ENCODE measurements at places on chromosomes 12 and 14.
A peak's percentile ranks its signal among the peaks of the same experiment; 100 is the strongest.

GRCh38 chr14:25237845-25238244 lies 187.9 kb upstream of the STXBP6 start:
- peak; percentile 3 for DNase-seq

- no peak for DNase-seq
These were observed 57.3 kb downstream of the EP400 start for GRCh38 chr12:132007041-132007440.

- DNase-seq, result no peak
These were observed 83.5 kb downstream of the TTC6 start for GRCh38 chr14:37678916-37679315.

GRCh38 chr12:124125203-124125871 lies 152.3 kb downstream of the ZNF664 start:
- DNase-seq, result no peak

- DNase-seq, result no peak
These were observed 464.0 kb downstream of the RAD51B start for GRCh38 chr14:68283378-68284123.

DNA sequence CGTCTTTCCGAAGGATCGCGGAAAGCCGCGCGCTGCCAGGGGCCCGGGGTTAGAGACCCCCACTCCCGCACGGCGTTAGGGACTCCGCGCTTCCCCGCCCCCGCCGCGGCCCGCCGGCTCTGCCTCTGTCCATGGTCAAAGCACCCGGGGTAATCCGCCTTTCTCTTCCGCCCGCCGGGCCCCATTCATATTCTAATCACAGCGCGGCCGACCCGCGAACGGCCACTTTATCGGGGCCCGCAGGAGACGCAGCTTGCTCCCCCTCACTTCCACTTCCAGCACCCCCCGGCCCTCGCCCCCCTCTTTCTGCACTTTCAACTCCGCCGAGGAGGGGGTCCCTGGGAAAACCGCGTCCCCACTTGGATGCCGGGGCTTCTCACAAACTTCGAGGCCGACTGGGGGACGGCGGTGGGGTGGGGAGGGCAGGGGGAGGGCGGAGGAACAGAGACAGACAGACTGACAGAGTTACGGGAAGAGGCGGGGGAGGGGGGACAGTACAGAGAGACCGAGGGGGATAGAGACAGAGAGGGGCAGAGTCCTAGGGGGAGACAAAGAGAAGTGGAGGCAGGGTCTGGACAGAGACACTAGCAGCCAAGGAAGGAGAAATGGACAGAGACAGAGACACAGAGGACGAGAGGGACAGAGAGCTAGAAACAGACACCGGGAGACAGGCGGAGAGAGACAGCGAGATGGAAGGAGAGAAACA lies 1.1 kb upstream of the RFX4 start:
- DNase-seq, result peak; percentile 25

- no peak for DNase-seq
These were observed 84.9 kb upstream of the EVL start for GRCh38 chr14:99980299-99980698.

DNA sequence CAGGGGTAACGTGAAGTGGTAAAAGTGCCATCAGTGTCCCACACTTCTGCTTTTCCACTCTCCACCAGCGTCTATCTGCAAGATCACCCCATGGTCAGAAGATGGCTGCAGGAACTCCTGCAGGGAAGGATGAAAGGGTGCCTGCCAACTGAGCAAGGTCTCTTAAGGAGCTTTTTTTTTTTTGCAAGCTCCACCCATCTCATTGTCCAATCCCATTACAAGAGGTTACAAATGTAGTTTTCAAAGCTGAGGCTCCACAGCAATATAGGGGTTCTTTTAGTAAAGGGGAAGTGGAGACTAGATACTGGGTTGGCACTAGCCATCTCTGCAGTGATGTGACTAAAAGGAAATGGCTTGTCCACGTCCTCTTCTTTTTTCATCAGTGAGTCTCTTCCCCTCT lies 5.9 kb upstream of the BHLHE41 start:
- no peak for DNase-seq

DNA sequence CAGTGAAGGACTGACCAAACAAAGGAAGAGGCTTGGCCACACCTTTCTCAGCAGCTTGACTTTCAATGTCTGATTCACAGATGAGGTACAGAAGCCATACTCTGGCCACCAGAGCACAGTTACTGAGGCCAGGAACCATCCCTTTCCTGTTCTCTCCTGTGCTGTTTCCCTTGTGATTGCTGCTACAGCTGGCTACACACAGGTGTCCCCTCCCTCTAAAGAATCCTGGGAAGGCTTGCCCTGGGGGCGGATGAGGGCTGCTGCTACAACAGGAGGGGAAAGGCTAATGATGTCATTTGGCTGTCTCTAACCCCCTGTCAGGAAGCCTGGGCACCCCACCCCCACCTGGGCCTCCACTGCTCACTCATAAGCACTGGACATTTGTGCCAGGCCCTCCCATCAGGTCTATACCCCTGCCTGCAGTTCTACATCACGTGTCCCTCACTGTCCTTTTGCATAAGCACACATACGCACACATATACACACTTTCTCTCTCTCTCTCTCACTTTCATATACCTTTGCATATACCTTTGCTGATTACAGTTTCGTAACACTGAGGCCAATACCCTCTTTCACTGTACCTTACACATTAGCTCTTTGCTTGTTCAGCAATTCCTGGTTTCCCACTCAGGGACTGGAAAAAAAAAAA lies 41.4 kb downstream of the PRPF40B start:
- DNase-seq, result no peak

- DNase-seq, result no peak
These were observed 550.0 kb upstream of the TBX3 start for GRCh38 chr12:115233891-115234543.

GRCh38 chr14:31122098-31122611 lies 85.4 kb downstream of the HECTD1 start:
- peak; percentile 24 for DNase-seq

DNA sequence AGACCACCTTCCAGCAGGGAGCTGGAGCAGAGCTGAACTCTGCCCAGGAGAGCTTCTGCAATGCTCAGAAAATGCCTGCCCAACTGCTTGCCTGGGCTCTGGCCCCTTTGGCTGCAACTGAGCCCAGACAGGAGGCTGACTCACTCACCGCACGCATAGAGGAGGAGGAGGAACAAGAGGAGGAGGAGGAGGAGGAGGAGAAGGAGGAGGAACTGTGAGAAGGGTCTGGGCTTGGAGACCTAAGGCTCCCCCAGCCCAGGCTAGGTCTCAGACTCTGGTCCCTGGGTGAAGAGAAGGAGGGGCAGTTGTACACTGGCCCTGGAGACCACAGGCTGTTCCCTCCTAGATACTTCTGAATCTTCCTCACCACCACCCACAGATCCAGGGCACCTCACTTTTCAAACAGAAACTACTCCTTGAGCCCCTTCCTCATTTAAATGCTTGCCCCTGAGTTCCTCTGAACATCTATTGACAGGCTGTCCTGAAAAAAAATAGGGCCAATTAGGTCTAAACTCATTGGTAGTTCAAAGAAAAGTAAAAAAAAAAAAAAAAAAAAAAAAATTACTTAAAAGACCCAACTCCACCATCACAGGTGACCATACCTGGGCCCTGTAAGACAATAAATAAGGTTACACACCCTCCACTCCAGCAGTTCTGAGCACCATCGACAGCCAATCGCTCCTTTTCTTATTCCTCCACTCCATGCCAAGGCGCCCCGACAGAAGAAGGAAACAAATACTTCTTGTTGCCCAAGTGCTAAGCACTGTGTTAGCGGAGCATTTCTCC lies 674 bp downstream of the VDR start:
- peak; percentile 73 for DNase-seq

DNA sequence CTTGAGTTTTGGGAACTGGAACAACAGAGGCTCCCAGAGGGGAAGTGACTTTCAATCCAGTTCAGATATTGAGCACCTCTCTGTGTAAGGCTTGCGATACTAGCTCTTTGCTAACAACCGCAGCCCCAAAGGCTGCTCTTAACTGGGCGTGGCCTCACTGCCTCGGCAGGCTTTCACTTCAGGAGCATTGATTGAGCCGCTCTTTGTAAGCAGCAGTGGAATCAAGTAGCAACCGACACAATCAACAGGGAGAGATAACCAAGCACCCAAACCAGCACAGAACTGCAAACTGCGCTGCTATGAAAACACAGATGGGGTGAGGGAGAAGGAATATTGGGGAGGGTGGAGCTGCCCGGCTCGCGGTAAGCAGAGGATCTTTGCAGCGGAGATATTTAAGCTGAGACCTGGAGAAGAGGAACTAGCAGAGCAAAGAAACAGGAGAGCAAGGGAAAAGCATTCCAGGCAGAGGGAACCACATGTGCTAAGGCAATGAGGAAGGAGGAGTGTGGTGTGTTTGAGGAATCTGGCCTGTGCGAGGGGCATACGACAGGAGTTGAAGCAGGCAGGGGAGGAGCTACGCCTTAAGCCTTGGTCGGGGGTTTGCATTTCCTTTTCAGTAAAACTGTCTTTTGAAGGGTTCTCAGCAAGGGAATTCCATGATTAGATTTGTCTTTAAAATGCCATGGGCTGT lies 17.3 kb upstream of the YY1 start:
- peak; percentile 49 for DNase-seq

- DNase-seq, result peak; percentile 1
These were observed 203.5 kb upstream of the G2E3 start for GRCh38 chr14:30355431-30355913.

GRCh38 chr14:104852280-104852663 lies 12.8 kb upstream of the CEP170B start:
- no peak for DNase-seq
